ENCODE measurements at places on chromosomes 7 and 10. TPM values are rescaled to one million over a fixed set of nuclear protein-coding genes. Genes with fewer than 3 reads are reported as not detected.

GRCh38 chr10:78714225-78714624 is 354.5 kb upstream of the ZMIZ1 start:
- DNase-seq, result no peak

- DNase-seq, result no peak
Measured at GRCh38 chr10:69468751-69469089, 17.5 kb downstream of the TSPAN15 start.

DNA sequence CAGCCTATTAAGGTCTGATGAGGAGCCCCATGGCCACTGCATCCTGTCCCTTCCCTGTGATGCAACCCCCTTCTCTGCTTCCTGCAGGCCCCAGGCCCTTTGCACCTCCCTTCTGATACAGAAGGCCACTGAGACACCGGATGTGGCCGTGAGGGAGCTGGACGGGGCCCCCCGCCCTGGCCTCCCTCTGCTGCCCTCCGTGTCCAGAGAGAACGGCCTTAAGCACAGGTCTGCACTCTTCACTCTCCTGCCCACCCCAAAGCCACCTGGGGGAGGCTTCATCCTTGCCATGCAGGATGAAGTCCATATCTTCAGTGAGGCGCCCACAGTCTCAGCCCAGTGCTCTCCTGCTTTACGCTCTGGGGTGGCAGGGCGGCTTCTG is 86.9 kb upstream of the GNA12 start:
- no peak for DNase-seq

DNA sequence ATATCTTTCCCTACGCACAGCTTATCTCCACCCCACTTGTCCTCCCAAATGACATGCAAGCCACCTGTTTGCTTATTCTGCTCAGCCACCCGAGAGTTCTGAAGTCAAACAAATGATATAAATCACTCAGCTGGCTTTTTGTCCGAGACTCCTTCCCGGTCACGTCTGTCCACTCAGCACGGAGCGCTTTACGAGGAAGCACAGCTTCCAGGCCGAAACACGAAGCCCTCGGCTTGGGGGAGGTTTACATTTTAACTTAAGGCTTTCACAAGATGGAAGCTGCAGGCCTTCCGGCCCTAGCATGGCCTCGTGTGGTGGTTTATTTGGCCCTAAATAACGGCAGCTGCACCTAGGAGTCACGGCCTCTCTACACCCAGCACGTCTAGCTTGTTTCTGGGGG is 60.1 kb upstream of the GNA12 start:
- DNase-seq, result no peak

GRCh38 chr10:2610946-2611345 is 456.4 kb upstream of the PFKP start:
- no peak for DNase-seq

DNA sequence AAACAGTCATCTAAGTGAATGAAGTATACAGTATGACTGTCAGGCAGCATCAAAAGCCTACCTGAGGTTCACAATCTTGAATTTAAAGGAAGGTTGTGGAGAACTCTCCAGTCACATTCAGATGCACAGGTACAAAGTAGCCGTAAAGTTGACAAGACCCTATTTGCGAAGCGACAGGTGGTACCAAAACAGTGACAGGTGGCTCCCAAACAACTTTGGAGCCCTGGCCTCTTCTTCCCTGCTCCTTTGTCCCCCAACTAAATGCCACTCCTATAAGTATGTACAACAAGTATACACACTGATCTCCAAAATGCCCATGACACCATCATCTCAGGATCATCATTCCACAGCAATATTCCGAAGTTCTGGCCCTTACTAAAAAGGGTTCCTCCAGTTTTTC is 53.5 kb downstream of the USP6NL start:
- DNase-seq, result no peak

The SEMA3D gene
- total RNA-seq, result not detected

The TM9SF3 gene
- total RNA-seq, result 39.6 TPM

The POLR2J3 gene
- total RNA-seq, result 15.5 TPM

The CLDN3 gene
- total RNA-seq, result not detected

The CCL24 gene
- total RNA-seq, result not detected

Data from activated naive CD4-positive, alpha-beta T cell treated with anti-CD3 and anti-CD28 coated beads for 36 hours (primary cell).